CD4-positive, alpha-beta memory T cell (primary cell): ENCODE measurements at places on chromosomes 1 and 21.

DNA sequence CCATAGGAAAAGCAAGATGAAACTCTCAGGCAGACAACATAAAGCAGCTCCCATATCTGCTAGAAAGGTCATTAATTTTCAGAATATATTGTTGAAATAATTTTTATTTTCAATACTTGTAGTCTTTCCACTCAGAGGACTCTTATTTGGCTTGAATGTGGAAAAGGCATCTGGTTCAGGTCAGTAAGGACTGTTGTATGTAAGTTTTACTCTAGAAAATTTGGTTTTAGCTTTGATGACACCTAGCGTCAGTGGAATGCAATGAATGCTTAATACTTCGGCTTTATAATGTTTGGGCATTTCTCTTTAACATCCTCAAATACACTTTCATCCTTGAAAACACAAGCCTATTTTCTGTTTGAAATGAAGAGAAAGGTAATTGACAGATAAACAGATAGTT is 63.3 kb downstream of the LRRC40 start:
- H3K4me1 ChIP-seq, result no peaks in the 10 kb centered on the region
- peaks cover 3% of the 10 kb centered on the region for H3K36me3 ChIP-seq
- no peak for DNase-seq
- no peaks in the 10 kb centered on the region for H3K27me3 ChIP-seq
- no peak overlapping the region for H3K27ac ChIP-seq

DNA sequence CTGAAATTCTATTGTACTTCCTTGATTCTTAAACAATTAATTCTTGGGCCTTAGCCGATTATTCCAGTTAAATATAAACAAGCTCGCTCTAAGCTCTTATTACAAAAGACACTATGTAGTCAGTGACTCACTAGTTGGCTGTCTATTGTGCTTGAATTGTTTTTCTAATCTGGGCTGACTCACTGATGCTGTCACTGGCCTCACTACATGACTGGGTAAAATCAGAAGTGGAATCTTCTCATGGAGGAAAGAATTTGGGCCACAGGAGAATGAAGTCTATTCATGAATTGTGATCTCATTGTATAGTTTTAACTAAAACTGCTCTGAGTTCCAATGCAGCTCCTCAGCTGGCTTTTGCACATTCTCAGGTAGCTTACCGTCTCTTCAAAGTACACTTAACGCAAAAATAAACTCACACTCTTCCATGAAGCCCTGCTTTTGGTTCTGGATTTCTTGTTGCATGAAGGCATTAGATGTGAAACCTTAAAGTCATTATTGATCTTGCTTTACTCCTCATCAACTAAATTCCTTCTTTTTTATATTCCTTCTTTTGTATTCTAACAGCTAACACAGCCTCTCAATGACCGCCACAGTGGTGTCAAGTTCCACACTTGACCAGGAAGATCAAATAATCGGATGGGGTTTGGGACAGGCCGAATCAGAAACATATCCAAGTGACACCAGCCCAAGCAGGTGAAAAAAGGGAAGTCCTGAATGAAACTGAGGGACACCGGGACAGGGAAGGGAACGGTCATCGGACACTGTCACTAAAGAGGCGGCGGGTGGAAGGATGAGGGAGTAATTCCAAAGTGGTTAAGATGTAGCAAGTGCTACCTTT is 80.9 kb upstream of the LBR start:
- H3K4me1 ChIP-seq, result no peaks in the 10 kb centered on the region
- H3K36me3 ChIP-seq, result no peaks in the 10 kb centered on the region
- no peak for DNase-seq
- H3K4me3 ChIP-seq, result no peak overlapping the region
- H3K27ac ChIP-seq, result no peak overlapping the region

DNA sequence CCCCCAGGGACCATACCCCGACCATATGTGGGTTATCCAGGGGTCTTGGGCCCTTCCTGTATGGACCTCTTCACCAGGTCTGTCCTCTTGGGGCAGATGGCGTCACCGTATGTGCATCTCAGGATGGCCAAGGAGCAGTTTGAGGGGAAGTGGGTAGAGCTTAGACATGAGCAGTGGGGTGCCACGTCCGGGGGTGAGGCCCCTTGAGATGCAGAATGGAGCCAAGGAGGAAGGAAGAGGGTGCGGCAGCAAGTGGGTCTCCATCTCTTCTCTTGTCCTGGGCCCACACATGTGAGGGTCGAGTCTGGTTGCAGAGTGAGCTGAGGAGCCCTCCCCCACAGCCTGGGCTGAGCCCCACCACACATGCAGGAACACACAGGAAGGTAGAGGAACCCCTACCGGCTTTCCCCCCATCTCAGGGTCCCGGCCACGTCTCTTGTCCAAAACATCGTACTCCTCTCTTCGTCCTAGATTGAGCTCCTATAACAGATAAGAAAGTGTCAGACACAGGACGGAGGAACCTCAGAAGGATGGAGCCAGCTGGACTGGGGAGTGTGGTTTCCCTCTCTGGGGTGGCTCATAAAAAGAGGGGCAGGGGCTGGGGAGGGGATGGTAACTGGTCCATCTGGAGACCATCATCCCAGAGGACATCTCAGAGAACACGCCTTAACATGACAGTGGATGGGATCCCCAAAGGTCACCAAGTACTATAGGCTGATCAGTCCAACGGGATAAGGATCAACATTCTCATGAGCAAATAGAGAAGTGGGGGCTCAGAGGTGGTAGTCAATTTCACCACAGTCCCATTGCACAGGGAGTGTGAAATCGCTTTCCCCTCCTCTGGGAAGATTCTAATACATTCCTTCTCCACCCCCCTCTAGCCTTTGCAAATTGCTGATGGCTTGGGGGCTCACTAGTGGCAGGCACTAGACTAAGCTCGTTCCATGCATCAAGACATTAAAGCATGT is 79.9 kb downstream of the CD247 start:
- H3K27me3 ChIP-seq, result no peaks in the 10 kb centered on the region
- H3K4me1 ChIP-seq, result peaks cover 92% of the 10 kb centered on the region
- H3K36me3 ChIP-seq, result peaks cover 80% of the 10 kb centered on the region
- no peak overlapping the region for H3K4me3 ChIP-seq

DNA sequence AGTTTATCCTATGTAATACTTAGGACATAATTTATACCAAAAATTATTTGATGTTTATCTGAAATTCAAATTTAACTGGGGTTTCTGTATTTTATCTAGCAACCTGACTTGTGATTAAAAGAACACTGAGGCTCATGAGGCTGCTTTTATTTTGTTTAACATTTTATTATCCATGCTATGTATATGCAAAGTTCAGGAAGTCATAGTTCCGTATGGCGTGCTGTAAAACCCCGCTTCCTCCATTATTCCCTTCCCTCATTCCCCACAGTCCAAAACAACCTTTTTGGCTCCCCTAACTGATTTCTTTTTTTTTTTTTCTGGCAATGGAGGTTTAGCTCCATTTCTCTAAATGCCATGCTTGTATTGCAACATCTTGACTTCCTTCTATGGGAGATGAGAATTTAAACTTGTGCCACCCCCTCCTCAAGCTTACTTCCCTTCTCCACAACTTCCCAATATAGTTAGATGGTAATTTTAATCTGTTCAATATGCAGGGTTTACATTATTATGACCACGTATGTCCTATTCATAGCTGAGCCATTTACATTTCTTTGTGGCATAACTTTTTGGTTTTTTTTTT is 138.0 kb upstream of the DNAH14 start:
- no peak overlapping the region for H3K4me3 ChIP-seq
- H3K27me3 ChIP-seq, result no peaks in the 10 kb centered on the region
- H3K4me1 ChIP-seq, result no peaks in the 10 kb centered on the region
- H3K27ac ChIP-seq, result no peak overlapping the region

DNA sequence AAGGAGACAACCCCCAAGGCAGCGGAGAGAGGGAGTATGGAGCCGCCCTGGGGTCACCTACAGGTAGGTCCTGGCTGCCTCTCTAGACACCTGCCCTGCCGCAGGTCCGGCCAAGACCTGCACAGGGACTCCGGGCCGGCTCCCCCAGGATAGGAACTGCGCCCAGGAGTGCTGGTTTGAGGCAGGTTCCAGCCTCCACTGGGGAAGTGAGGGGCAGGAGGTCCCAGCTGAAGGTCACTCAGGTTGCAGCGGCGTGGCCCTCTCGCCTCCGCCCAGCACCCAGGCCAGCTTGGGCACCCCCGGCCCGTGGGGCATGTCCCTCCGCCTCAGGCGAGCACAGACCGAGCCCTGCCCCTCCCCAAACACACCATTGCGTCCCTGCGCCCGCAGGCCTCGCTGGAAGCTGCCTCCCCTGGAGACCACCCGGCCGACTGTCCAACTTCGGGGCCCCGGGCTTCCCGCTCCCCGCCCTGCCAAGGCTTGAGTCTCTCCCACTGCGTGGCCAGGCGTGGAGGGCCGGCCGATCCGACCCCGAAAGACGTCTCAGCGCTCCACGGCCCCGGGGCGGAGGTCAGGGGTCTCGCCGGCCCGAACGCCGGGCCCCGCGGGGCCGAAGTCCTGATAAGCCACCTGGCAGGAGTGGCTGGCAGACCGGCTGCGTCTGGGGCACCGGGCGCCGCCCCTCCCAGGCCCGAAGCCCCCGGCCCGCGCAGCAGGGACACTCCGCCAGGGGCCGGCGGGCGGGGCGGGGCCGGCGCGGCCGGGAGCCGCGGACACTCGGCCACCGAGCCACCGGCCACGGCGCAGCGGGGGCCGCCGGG is 1.4 kb upstream of the SKI start:
- no peaks in the 10 kb centered on the region for H3K27me3 ChIP-seq
- H3K36me3 ChIP-seq, result no peaks in the 10 kb centered on the region
- peaks cover 12% of the 10 kb centered on the region for H3K4me1 ChIP-seq
- no peak overlapping the region for H3K4me3 ChIP-seq
